Diencephalon (tissue), 1 donor: ENCODE measurements at places on chromosomes 13 and 19. TPM values are rescaled to one million over a fixed set of nuclear protein-coding genes. Genes with fewer than 3 reads are reported as not detected.

Gene CYP4F3
- total RNA-seq: 0.23 TPM

Gene NLRP7
- not detected for total RNA-seq

Gene TPTE2
- total RNA-seq: 0.46 TPM

Gene TJP3
- total RNA-seq: 1.2 TPM

Gene RYR1
- 4.6 TPM for total RNA-seq
